Esophagus muscularis mucosa (tissue), 4 donors: ENCODE measurements at places on chromosomes 7 and 10. TPM values are rescaled to one million over a fixed set of nuclear protein-coding genes. Genes with fewer than 3 reads are reported as not detected.

DNA sequence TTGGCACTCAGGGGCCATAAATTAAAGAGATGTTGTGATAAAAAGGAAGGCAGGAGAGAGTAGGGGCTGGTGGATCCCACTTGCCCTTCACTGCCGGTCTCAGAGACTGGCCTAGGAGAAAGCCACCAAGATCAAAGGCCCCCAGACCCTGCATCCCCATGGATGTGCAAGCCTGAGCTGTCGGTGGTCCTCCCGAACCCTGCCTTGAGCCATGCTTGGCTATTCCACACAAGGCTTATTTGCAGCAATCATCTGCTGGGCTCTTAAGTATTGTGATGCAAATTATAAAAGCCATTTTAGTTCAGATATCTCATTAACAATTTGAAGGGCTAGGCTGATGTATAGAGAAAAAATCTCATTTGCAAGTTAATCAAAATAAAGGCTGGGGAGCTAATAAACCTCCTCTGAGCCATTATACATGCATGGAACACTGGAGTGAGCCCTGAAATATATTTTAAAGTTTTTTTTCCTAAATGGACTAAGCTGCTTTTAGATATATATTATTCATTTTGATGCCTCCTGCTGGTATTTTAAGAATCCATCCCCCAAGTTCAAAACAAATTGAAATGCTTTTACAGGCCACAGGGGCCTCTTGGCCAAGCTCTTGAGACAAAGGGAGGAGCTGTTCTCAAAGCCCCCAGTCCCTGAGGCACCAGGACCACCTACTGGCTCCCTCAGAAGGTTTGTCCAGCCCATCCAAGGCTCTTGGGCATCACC lies 28.1 kb downstream of the OAT start:
- no peak for DNase-seq

- no peak for DNase-seq
Observed at GRCh38 chr7:127056202-127056601, 196.5 kb downstream of the GRM8 start.

GRCh38 chr7:75953931-75954330 lies 39.0 kb downstream of the POR start:
- no peak for DNase-seq

- no peak for DNase-seq
Observed at GRCh38 chr10:33006342-33006887, 48.4 kb upstream of the ITGB1 start.

The ASIC3 gene
- 2.6 TPM for total RNA-seq

DNA sequence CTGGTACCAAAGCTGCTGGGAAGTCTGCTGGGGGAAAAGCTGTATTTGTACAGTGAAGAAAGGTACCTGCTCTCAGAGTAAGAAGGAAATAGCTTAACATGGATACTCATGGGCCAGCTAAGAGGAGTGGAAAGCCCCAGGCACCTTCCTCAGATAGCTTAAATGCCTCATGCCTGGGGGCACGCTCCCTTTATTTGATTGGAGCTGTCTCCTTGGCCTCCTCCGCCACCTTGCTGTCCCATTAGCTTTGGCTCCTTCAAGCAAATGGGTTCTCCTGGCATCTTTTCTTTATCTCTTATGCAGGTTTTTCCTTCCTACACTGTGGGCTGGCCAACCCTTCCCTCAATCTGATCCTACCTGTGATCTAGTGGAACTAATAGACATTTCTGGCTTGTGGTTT lies 318.5 kb downstream of the SH2D4B start:
- no peak for DNase-seq

The ADAM8 gene
- total RNA-seq: 8.9 TPM

The ANKRD7 gene
- total RNA-seq: 0.83 TPM

The CALHM1 gene
- not detected for total RNA-seq

DNA sequence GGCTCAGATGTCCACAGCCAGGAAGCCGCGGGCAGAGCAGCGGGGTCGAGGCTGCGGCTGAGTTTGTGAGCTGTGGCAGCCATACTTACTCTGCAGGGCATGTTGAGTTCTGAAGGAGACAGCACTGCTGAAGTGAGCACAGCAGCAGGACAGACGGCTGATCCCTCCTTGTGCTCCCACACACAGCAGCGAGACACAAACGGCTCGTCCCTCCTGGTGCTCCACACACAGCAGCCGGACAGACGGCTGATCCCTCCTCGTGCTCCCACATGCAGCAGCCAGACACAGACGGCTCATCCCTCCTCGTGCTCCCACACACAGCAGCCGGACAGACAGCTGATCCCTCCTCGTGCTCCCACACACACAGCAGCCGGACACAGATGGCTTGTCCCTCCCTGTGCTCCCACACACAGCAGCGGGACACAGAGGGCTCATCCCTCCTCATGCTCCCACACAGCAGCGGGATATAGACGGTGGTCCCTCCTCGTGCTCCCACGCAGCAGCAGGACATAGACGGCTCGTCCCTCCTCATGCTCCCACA lies 305.1 kb downstream of the PTPRN2 start:
- no peak for DNase-seq

The MMD2 gene
- not detected for total RNA-seq
